ENCODE measurements at places on chromosomes 4 and X.

- no peak for DNase-seq
These were observed 141.3 kb downstream of the ANXA5 start for GRCh38 chr4:121555315-121556107.

DNA sequence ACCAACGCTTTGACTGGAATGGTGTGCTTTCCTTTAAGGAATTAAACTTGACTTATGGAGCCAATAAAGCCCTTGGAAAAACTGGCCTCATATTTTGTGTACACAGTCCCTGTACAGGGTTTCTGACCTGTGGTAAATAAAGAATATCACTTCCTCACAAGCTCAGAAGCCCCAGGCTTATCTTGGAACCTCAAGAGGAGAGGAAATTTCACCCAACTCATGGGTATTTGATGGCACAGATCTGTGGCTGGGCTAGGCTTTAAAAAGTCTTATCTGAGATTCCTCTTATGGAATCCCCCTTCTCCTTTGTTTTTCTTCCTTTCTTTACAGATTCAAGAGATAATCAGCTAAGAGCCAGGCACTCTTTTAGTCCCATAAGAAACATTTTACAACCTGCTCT lies 89.3 kb upstream of the USP38 start:
- DNase-seq, result no peak

DNA sequence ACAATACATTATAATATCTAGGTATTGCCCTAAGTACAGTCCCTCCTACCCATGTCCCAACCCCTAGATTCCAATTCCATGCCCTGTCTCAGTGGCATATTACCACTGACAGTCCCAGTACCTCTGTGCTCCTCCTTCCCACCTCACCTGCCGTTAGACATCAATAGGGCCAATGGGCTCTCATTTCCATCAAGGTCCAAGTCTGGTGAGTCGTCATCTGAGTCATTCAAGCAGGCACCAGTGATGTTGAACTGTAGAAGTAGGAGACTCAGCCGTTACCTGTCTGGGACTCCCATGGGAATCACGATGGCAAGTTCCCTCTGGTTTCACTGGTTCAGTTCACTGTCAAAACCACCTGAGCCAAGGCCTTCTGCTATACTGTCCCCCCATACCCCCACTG lies 51.7 kb downstream of the PHF8 start:
- no peak for DNase-seq

DNA sequence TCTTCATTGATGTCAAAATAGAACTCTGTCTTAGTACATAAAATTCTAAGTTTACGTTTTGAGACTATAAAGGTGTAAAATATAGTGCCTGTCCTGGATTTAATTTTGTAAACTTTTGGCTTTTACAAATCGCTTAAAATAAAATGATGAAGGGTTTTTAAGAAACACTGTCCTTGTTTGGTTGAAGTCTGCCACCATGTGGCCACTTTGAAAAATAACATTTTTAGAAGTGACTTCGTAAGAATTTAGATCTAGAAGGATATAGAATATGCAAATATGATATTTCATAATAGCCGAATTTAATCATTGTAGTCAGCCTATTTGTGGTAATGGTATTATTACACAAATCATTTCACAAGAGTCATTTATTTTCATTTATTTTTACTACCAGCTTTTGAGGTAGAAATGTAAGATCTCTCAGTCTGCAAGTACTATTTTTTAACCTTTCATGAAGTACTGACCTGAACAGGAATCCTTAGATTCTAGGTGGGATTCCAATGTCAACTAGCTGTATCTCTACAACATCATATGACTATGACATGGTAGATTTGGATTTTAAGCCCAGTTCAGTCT lies 31.0 kb upstream of the FAT4 start:
- DNase-seq, result peak; percentile 10

DNA sequence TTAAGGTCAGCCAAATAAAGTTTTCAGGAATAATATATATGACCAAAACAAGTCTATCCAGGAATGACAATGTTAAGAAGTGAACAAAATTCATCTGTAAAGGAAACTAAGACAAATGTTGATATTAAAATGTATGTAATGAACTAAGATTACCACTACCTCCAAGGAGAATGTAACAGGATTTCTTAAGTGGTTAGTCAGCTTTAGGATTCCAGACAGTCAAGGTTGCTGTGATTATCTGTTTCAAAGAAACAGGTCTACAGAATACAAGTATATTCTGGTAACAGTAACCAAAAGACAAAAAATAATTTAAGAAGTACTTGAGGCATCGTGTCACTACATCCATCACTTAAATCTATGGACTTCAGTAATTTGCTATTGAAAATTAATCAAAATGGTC lies 172.8 kb downstream of the SCFD2 start:
- no peak for DNase-seq

DNA sequence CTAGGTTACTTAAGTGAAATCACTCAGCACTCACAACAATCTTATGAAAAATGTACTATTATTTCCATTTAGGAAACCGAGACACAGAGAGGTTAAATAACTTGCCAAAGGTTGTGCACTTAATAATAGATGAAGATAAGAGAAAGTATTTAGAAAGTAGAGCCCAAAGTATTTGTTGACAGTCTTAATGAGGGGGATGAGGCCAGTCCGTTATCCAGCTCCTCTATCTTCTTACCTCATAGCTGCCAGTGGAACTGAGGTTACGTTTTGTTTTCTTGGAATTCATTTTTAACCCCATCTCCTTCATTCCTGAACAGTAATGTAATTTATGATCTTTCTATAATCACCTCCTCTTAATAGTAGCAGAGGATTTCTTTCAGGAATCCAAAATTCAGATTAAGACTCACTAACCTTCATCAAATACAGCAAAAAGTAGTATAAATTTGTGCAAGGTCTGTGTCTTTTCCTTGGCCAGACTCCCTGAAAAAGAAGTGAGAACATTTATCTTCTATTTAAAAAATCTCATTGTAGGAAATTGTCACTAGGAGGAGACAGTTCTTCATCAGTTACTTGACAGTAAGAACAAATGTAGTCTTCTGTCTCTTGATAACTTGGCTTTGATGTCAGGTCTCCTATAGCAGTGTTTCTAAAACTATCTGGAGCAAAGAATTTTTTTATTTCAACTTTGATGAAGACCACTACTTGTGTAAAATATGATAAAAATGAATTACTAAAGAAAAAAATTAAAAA lies 35.5 kb downstream of the F8 start:
- DNase-seq, result no peak

DNA sequence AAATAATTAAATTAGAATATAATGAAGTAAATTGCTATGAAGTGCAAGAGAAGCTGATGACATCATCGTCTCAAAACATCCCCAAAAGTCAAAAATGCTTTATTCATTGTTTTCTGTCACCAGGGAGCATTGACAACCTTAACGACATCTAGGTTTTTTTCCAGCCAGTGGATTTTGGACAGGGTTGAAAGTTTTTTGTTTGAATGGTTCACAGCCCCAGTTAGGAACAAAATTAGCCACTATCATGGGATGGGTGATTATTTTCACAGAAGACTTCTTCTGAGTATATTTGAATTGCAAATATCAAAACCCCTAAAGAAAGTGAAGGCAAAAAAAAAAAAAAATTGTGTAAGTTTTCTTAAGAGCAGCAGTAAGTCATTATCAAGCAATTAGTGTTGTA lies 826.1 kb downstream of the STPG2 start:
- no peak for DNase-seq

DNA sequence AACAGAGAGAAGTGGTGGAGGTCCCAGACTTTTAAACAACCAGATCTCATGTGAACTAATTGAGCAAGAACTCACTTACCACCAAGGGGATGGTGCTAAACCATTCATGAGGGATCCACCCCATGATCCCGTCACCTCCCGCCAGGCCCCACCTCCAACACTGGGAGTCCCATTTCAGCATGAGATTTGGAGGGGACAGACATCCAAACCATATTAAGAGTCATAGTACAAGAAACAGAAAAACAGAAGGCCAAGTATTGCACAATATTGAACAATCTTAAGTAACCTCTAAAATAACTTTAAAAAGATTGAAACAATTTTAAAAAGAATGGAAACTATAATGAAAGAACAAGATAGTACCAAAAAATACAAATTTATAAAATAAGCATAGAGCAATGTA lies 110.0 kb downstream of the CBR4 start:
- DNase-seq, result no peak

DNA sequence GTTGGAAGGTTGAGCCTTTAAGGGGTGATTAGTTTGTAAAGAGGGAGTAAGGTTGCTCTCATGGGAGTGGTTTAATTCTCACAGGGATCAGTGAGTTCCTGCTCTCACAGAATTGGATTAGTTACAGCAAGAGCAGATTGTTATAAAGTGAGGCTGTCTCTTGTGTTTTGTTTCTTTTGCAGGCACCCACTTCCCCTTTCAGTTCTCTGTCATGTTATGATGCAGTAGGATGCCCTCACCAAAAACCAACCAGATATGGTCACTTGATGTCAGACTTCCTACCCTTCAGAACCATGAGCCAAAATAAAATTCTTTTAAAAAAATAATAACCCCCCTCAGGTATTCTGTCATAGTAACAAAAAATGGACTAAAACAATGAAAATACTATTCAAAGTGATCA lies 19.9 kb upstream of the IGSF1 start:
- DNase-seq, result no peak

GRCh38 chr4:6200011-6200921 lies at the start of gene JAKMIP1:
Gene JAKMIP1, minus strand, starts transcription at chr4:6200549. Its CDS starts 87,699 bp downstream, at chr4:6112850.
- DNase-seq, result no peak

- no peak for DNase-seq
These were observed 77.3 kb downstream of the AFF2 start for GRCh38 chrX:148577741-148578140.

DNA sequence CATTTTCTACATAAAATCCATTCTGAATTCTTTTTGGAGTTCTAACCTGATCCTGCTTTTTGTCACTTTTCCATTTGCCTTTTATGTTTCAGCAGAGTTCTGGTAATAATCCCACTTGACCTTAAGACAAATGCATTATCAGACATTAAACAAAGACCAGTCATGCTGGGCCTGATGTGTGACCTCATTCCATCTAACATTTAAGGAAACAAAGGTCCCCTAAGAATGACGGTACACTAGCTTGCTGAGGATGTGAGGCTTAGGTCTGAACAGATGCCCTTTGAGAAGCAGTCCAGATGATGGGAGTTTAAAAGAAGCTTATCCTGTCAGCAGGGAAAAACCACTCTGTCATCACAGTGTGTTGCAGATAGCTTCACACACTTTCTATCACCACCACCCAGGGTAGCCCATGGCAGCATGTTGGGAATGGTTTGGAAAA lies 38.1 kb upstream of the PDE5A start:
- no peak for DNase-seq

- DNase-seq, result no peak
These were observed 59.1 kb downstream of the PRPS1 start for GRCh38 chrX:107687445-107687844.

GRCh38 chr4:183106839-183107238 lies 7.8 kb downstream of the WWC2 start:
- DNase-seq, result no peak

DNA sequence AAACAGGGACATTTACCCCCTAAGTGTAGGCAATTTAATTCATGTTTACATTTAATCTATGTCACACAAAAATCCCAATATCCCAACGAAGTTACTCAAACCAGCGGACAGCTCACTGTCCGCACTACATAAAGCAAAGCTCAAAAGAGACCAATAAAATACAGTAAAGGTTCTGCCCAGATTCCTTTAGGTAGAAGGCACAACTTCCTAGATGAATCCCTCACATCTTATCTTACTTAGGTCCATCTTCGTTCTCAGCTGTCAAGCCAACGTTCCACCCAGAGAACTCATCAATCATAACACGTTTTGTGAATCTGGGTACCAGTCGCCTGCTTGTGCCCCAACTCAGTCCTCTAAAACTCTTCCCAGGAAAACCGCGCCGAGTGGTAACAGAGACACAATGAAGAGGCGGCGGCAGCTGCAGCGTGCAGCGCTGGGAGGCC lies 1.7 kb downstream of the HNRNPDL start:
- no peak for DNase-seq

DNA sequence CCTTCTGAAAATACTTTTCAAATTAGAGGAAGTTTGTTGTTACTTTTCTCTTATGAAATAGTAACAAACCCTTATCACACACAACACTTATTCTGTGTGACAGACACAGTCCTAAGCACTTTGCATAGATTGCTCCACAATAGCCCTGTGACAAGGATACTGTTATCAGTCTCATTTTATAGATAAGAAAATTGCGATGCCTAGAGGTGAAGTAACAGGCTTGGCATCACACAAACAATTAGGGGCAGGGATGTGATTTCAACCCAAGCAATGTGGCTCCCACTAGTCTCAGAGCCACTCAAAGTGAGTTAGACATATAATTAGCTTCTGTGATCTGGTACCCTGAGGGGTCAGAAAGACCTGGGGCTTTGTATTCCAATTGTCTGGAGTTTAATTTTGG lies 339.9 kb downstream of the FBXO8 start:
- DNase-seq, result no peak

DNA sequence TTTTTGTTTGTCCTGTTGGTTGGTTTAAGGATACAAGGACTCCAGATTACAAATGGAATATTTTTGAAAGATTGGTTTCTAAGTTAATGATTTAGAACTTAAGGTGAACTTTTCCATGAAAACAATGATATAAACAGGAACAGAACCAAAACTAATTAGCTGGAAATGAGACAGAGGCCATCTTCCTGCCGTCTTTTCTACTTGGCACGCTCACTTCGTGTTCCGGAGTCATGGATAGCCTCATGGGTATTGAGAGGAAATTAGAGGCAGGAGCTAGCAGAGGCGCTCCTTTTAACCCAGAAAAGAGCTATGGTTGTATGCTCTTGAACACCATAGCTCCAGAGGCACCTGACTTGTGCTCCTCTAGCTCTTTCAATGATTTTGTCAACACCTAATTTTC lies 2.4 kb downstream of the FAM241A start:
- peak; percentile 55 for DNase-seq

DNA sequence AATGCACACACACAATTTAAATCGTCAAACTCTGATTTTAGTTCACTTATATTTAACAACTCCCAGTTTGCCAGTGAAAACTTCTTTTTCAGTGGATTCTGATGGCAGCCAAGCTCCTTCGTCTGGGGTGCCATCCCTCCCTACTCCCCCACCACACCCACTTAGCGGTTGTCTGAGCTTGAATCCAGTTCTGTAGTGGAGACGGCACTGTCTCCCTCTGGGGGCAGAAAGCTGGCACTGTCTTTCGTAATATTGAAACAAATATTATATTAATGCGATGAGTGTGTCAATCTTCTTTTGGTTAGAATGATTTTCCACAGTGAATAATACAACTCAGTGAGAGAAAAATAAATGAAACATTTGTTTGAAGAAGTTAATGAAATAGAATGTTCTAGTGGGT lies 5.4 kb downstream of the MEPE start:
- DNase-seq, result peak; percentile 41

- peak; percentile 6 for DNase-seq
These were observed 192.1 kb downstream of the ADAMTS3 start for GRCh38 chr4:72376901-72377300.

Data from RPMI7951 (cell line).